ENCODE measurements at places on chromosomes 16 and 17. TPM values are rescaled to one million over a fixed set of nuclear protein-coding genes. Genes with fewer than 3 reads are reported as not detected.

GAS2L2 gene
- polyA plus RNA-seq: not detected

LPO gene
- polyA plus RNA-seq: not detected

GRCh38 chr16:78988361-78988969 lies 612.1 kb downstream of the MAF start:
- no peaks in the 10 kb centered on the region for H3K27me3 ChIP-seq
- no peaks in the 10 kb centered on the region for H3K36me3 ChIP-seq
- H3K27ac ChIP-seq: no peak overlapping the region
- no peak overlapping the region for H3K4me3 ChIP-seq

- peak; percentile 66 for DNase-seq
- H3K36me3 ChIP-seq: no peaks in the 10 kb centered on the region
- no peak overlapping the region for H3K4me3 ChIP-seq
- H3K27me3 ChIP-seq: no peaks in the 10 kb centered on the region
- peak overlapping the region; percentile 12 for H3K27ac ChIP-seq
Measured at GRCh38 chr16:29007730-29008593, 23.1 kb downstream of the LAT start.

GRCh38 chr17:37492167-37492566 lies 2.5 kb downstream of the DUSP14 start:
- no peaks in the 10 kb centered on the region for H3K36me3 ChIP-seq
- H3K4me3 ChIP-seq: no peak overlapping the region
- H3K27me3 ChIP-seq: no peaks in the 10 kb centered on the region
- no peak overlapping the region for H3K27ac ChIP-seq
- H3K4me1 ChIP-seq: peaks cover 26% of the 10 kb centered on the region

- no peaks in the 10 kb centered on the region for H3K4me1 ChIP-seq
- no peaks in the 10 kb centered on the region for H3K36me3 ChIP-seq
- H3K27me3 ChIP-seq: no peaks in the 10 kb centered on the region
- no peak overlapping the region for H3K27ac ChIP-seq
- no peak overlapping the region for H3K4me3 ChIP-seq
- DNase-seq: no peak
Measured at GRCh38 chr17:7656958-7657609, 6.4 kb downstream of the ATP1B2 start.

DNA sequence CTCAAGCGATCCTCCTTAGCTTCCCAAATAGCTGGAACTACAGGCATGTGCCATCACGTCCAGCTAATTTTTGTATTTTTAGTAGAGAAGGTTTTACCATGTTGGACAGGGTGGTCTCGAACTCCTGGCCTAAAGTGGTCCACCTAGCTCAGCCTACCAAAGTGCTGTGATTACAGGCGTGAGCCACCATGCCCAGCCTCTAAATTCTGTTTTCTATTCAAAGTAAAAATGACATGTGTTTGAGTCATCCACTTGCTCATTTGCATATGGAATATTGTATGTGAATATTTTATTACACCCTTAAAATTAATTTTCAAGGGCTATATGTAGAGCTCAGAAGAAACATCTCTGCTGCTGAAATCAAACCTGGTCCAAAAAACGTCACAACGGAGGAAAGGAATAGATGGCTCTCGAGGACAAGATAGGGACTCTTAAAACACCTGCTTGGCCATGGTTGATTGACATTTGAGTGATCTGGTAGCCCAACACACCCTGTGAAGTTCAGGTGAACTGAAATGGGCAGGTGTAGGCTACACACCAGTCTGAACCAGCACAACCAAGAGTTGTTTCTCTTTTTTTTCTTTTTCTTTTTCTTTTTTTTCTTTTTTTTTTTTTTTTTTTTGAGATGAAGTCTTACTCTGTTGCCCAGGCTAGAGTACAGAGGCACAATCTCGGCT lies 51.1 kb downstream of the SF3B3 start:
- DNase-seq: no peak
- peaks cover 38% of the 10 kb centered on the region for H3K36me3 ChIP-seq
- H3K4me1 ChIP-seq: peaks cover 3% of the 10 kb centered on the region
- no peaks in the 10 kb centered on the region for H3K27me3 ChIP-seq
- H3K27ac ChIP-seq: no peak overlapping the region
- no peak overlapping the region for H3K4me3 ChIP-seq

GH1 gene
- polyA plus RNA-seq: not detected

DNA sequence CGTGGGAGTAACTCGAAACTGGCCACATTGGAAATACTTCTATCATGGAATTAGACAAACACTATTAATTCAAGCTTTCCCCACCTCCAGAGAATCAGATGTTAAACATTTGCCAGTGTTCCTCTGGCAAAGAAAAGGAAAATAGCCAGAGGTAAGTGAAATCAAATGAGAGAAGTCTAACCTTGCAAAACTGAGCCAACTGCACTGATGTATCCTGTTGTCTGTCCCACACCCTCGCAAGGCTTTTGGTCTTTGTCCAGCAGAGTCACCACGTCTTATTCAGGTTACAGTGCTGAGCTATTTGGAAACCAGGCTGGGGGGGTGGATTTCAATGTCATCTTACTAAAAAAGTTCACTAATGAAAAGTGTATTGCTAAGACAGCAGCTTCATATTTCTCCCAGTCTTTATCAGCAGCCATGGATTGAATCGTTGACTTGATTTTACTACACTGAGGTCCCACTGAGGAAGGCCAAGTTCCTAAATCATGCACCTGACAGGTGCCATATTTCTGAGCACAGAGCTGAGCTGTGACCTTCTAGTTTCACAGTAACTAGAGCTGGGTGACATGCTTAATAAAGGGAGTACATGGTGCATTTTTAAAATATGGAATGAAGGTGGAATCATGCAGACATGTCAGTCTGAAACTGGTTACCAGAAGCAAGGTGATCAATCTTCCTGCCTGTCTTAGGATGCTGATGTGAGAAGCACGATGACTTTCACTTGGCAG lies 85.2 kb upstream of the HSBP1 start:
- no peaks in the 10 kb centered on the region for H3K36me3 ChIP-seq
- no peak overlapping the region for H3K27ac ChIP-seq
- no peaks in the 10 kb centered on the region for H3K4me1 ChIP-seq
- H3K27me3 ChIP-seq: no peaks in the 10 kb centered on the region
- DNase-seq: no peak

DNA sequence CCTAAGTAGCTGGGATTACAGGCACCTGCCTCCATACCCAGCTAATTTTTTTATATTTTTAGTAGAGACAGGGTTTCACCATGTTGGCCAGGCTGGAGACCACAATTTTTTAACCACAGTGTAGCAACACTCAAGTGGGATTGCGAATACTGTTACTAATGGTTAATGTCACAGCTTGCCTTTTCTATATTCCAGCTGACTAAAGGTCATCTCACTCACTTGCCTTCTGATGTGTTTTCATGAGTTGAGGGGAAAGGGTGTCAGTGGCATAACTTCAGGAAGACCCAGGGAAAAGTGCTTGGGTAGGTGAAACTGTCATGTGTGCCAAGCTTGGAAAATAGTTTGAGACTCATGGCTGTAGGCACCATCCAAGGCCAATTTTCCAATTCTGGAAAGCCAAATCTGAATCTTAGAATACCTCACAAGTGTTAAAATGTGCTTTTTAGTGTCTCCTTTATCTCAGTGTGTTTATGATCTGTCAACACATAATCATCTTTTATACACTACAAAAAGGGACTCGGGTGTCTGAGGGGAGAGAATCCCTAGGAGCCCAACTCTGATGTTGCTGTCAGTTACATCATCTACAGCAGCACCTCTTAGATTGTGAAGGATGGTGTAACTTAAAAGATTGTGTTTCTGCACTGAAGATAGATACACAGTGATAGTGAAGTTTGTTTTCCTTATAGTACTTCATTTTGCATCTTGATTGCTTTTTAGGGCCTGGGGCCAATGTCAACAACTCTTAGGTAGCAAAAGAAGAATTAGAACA lies 27.1 kb downstream of the OGFOD1 start:
- no peaks in the 10 kb centered on the region for H3K27me3 ChIP-seq
- peaks cover 50% of the 10 kb centered on the region for H3K36me3 ChIP-seq
- DNase-seq: no peak
- no peak overlapping the region for H3K4me3 ChIP-seq
- H3K27ac ChIP-seq: no peak overlapping the region
- H3K4me1 ChIP-seq: no peaks in the 10 kb centered on the region

CMTM2 gene
- not detected for polyA plus RNA-seq

GRCh38 chr17:8015957-8016631 lies 13.7 kb downstream of the GUCY2D start:
- no peak overlapping the region for H3K27ac ChIP-seq
- peaks cover 5% of the 10 kb centered on the region for H3K27me3 ChIP-seq
- peak overlapping the region; percentile 47 for H3K4me3 ChIP-seq
- H3K4me1 ChIP-seq: peaks cover 12% of the 10 kb centered on the region
- H3K36me3 ChIP-seq: no peaks in the 10 kb centered on the region

PLA2G10 gene
- not detected for polyA plus RNA-seq

KRT16 gene
- polyA plus RNA-seq: not detected

- no peak for DNase-seq
- H3K4me3 ChIP-seq: no peak overlapping the region
- no peak overlapping the region for H3K27ac ChIP-seq
- no peaks in the 10 kb centered on the region for H3K4me1 ChIP-seq
- no peaks in the 10 kb centered on the region for H3K27me3 ChIP-seq
Measured at GRCh38 chr16:70610273-70611223, 35.8 kb upstream of the IL34 start.

RDM1 gene
- 0.38 TPM for polyA plus RNA-seq

Measured in CD4-positive, alpha-beta memory T cell (primary cell).